Activated CD8-positive, alpha-beta memory T cell treated with anti-CD3 and anti-CD28 coated beads for 1 hour (primary cell): ENCODE measurements at places on chromosomes 7 and 10.

GRCh38 chr10:80407812-80408241 lies 524 bp upstream of the PRXL2A start:
- DNase-seq: no peak

GRCh38 chr7:54985426-54986330 lies 33.1 kb upstream of the EGFR start:
- DNase-seq: no peak

GRCh38 chr7:7553386-7553785 lies 13.3 kb upstream of the MIOS start:
- DNase-seq: no peak

GRCh38 chr10:14555807-14556206 lies 218.9 kb downstream of the FAM107B start:
- DNase-seq: no peak

DNA sequence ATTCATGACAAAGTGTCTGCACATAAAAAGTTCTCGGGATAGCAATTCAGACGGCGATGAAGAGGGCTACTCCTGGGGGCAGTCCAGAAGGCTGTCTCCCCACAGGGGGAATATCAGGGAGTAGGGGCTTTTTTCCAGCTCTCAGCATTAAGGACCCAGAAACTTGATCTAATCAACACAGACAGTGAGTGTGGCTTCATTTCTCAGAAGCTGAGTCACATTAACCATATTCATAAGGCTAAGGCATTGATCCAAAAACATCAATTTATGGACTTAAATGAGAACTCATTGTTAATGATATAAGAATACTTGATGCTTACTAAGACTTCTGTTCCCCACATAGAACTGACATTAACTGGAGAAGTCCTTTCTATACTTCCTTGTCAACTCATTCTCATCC lies 87.5 kb upstream of the AOAH start:
- DNase-seq: no peak

GRCh38 chr7:130683026-130683425 lies 3.3 kb downstream of the TSGA13 start:
- DNase-seq: no peak

- DNase-seq: no peak
Measured at GRCh38 chr10:119713744-119714483, 11.9 kb upstream of the INPP5F start.

- no peak for DNase-seq
Measured at GRCh38 chr10:132232023-132232951, 45.5 kb downstream of the DPYSL4 start.

GRCh38 chr10:128400564-128400963 lies 274.3 kb upstream of the MKI67 start:
- DNase-seq: no peak

- DNase-seq: no peak
Measured at GRCh38 chr10:109556399-109556798, 366.9 kb downstream of the XPNPEP1 start.

- no peak for DNase-seq
Measured at GRCh38 chr7:139117599-139118233, 8.2 kb upstream of the ZC3HAV1 start.

GRCh38 chr10:24009115-24009514 lies 199.8 kb upstream of the KIAA1217 start:
- no peak for DNase-seq

DNA sequence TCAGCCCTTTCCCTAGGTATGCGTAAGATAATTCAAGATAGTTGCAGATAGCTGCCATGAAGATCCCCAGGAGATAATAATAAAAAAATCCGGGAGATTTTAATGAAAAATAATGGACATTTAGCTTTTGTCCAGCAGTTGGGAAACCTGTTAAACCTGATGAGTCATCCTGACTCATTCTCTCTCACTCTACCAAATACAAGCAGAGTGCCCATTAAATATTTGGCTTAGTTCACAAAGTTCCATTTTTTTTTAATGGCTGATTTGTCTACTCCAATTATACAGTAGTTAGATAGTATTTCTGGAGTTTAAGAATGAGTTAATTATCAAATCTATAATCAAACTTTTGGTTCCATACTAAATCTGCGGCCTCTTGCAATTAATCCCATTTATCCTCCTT lies 2.1 kb upstream of the SHTN1 start:
- no peak for DNase-seq

GRCh38 chr10:5630112-5630436 lies 36.3 kb downstream of the ASB13 start:
- DNase-seq: no peak

- no peak for DNase-seq
Measured at GRCh38 chr10:43958071-43958432, 309.4 kb upstream of the ZNF32 start.

DNA sequence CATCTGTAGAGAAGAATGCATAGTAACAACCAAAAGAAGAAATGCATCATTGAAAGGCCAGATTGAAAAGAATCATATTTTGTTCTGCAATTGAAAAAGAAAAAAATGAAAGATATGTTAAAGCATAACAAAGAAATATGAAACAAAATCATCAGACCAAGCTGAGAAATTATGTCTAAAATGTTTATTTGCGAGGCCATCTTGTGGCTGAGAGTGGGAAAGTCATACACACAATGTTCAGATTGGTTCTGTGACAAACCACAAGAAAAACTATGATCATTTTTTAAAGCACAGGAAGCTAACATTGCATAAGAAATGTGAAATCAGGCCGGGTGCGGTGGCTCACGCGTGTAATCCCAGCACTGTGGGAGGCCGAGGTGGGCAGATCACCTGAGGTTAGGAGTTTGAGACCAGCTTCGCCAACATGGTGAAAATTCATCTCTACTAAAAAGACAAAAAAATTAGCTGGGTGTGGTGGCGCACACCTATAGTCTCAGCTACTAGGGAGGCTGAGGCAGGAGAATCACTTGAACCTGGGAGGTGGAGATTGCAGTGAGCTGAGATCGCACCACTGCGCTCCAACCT lies 36.6 kb downstream of the ABCB5 start:
- DNase-seq: no peak

GRCh38 chr10:33657913-33658312 lies 323.4 kb upstream of the NRP1 start:
- DNase-seq: no peak
